Stimulated activated CD4-positive, alpha-beta T cell treated with anti-CD3 and anti-CD28 coated beads, Interleukin-4, amount 100 ng/mL, for 48 hours (primary cell): ENCODE measurements at places on chromosomes 5 and 9.

DNA sequence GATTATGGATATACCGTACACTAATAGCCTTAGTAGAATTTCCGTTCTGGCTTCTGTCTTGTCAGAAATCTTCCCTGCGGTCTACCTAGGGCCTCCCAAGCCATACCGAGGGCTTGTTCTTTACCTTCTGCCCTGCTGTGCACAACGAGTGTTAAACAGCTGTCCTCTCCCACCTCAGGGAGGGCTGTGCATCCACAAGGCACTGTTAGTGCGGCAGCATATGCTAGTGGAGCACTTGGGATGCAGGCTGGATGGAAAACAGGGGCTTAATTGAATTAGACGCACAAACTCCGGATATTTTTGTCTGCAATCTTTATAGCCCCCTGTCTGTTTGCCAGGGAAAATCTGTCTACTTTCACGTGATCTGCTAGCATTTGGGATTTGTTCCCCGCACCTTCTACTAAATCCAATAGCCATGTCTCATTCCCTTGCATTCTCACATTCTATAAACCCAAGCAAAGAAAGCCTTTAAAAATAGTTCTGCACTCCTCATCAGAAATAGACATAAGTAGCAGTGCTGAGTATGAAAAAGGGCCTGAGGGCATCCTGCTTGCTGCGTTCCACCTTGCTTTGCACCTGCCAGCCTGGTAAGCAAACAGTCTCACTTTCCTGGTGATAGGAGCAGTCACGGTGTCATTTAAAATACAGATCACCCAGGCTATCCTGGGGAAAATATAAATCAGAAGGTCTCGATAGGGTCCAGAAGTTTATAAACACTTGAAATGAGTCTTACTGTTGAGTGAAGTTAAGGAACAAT, 382.6 kb downstream of the RASEF start:
- no peak for DNase-seq

DNA sequence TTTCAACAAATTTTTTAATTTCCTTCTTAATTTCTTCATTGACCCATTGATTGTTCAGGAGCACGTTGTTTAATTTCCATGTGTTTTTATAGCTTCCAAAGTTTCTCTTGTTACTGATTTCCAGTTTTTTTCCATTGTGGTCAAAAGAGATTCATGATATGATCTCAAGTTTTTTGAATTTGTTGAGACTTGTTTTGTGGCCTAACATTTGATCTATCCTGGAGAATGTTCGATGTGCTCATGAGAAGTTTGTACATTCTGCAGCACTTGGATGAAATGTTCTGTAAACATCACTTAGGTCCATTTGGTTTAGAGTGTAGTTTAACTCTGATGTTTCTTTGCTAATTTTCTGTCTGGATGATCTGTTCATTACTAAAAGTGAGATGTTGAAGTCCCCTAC, 14.7 kb upstream of the PPIC start:
- no peak for DNase-seq

DNA sequence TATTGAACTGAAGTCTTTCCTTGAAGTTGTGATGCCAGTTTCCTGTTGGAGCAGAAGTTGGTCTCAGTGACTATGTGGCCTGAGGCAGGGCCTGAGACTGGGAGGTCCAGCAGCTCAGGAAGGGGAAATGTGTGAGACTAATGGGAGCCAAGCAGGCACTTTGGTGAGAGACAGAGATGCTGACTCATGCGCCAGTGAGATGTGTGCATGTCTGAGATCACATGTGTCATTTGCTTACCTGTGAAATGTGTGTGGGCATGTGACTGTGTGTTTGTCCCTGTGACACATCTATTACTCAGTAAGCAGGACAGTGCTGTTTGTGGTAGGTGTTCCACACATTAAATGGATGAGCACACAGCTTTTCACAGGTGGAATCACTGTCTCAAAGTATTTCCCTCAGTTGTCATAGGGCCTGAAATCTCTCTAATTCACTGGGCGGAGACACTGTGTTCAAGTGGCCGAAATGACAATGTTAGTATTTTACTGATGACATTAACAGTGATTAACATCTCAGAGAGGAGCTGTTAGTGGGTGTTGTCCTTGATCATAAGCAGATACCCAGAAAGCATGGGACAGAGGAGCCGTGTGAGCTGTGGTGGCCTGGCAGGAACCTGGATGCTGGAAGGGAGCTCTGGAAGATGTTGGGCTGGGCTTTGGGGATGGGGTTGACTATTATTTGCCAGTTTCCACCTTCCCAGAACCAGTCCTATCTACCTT, 7.4 kb downstream of the NPR2 start:
- peak; percentile 44 for DNase-seq

DNA sequence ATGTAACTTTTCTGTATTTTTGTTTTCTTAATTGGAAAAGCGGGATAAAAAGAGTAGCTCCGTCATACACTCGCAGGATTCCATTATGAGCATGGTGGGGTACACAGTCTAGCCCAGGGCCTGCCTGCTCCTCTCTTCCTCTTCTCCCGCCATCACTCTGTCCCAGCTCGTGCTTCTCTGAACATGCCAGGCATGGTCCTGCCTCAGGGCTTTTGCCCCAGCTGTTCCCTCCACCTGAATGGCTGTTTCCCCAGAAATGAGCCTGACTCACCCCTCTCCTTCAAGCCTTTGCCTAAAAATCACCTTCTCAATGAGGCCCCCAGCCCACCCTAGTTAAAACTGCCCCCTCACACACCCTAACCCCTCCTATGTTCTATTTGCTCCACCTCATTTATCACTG, 4.5 kb downstream of the CORO2A start:
- no peak for DNase-seq

- DNase-seq, result no peak
These were observed 49.4 kb downstream of the GRIN3A start for GRCh38 chr9:101689039-101689438.

DNA sequence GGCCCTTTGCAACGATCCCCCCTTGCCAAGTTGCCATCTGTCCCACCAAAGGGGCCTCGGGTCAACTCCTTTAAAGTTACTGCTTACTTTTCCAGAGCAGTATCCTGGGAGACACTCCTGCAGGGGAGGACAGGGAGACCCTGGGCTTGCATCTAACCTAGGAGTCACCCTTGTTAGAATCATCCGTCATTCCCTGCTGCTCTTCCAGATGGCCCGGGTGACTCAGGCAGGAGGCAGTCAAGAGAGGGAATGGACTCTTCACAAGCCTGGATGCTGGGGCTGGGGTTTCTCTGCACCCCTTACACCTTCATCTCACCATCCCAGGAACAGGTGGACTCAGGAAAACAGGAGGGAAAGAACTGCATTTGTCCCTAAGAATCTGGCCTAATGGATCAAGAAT, 175.6 kb downstream of the GABBR2 start:
- DNase-seq, result no peak

DNA sequence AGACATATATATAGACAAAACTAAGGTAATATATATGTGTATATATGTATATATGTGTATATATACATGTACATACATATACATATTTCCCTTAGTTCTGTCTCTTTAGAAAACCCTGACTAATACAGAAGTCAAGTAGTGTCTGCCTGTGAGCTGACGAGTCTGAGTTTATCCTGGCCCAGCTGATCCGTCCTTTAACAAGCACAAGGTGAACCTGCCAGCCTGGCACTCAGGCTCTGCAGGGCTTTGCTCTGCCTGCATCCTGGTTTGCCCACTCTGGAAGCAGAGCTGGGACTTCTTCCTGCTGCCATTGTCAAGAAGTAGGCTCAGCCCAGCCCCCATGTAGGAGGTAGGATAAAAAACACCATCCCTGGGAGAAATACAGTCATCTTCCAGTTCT, 388.0 kb downstream of the ICE1 start:
- no peak for DNase-seq

- no peak for DNase-seq
These were observed 196.4 kb downstream of the ARHGEF28 start for GRCh38 chr5:73822278-73822988.

- DNase-seq, result no peak
These were observed 57.9 kb upstream of the SIMC1 start for GRCh38 chr5:176180339-176180738.

- no peak for DNase-seq
These were observed 25.1 kb upstream of the TRPM3 start for GRCh38 chr9:71146511-71146910.

DNA sequence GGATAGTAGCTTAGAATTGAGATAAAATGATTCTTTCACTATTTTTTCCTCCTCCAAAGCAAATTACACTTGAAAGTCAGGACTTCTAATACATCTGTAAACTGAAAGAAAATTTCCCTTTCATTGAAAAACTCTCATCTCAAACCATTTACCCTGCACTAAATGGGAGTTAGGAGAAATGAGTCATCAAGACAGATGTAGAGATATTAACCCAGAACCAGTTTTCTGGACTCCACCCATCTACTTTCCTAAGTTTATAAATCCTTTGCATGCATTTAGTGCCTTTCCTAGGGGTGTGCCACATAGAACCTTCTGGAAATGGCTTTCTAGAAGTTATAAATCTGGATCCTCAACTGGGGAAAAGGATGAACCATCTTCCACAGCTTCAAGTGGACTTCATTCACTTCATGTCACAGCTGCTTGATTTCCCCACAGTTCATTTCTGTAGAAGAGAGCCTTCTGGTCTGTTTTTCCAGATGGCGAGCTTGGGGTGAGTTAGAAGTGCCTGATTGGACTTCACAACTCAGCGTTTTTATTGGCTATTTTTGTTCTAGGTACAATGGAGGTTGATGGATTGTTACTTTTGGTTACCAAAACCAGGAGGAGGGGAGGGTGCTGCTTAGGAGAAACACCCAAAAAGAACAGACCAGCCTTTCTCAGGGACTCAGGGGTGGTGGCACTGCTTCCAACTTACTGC, 72.5 kb upstream of the GPR151 start:
- no peak for DNase-seq

- no peak for DNase-seq
These were observed 24.3 kb upstream of the AFF4 start for GRCh38 chr5:132987531-132988408.

- no peak for DNase-seq
These were observed 62.2 kb upstream of the ZNF462 start for GRCh38 chr9:106800701-106801270.

- no peak for DNase-seq
These were observed 119.6 kb downstream of the SEMA6A start for GRCh38 chr5:116455061-116455460.

DNA sequence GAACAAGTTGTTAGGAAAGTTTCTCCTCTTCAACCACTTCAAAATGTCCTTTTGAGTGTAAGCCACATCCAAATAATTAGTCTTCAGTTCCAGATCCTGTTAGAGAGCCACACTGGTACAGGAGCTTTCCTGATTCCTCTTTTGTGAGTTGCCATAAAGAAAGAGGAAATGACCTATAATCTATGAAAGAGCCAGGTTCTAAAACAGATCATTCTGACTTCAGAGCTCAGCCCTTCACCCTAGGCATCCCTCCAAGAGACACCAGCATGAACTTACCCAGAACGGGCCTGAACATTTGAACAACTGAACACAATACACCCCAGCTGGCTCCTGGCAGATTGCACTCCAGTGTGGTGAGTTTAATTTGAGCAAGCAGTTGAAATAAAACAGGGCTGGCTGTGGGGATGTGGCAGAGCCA, 25.7 kb downstream of the SLC1A1 start:
- DNase-seq, result no peak

DNA sequence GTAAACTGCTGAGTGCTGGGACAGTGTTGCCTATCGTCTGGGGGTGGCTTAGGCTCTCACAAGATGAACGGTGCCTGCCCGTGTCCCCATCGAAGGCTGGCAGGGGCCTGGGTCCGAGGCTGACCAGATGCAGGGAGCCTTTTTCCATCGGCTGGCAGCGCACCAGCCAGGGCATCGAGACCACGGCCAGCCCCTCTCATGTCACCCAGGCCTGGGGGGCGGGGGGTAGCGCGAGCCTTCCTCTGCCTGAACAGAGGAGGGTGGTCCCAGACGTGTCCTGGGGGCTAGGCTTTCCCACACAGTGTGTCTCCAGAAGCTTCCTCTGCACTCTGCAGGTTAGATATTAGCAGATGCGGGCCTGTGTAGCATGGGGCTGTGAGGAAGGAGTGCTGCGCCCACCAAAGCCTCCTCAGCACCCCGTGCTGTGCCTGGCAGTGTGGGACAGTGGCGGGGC, 17.3 kb downstream of the FGD3 start:
- DNase-seq, result no peak

DNA sequence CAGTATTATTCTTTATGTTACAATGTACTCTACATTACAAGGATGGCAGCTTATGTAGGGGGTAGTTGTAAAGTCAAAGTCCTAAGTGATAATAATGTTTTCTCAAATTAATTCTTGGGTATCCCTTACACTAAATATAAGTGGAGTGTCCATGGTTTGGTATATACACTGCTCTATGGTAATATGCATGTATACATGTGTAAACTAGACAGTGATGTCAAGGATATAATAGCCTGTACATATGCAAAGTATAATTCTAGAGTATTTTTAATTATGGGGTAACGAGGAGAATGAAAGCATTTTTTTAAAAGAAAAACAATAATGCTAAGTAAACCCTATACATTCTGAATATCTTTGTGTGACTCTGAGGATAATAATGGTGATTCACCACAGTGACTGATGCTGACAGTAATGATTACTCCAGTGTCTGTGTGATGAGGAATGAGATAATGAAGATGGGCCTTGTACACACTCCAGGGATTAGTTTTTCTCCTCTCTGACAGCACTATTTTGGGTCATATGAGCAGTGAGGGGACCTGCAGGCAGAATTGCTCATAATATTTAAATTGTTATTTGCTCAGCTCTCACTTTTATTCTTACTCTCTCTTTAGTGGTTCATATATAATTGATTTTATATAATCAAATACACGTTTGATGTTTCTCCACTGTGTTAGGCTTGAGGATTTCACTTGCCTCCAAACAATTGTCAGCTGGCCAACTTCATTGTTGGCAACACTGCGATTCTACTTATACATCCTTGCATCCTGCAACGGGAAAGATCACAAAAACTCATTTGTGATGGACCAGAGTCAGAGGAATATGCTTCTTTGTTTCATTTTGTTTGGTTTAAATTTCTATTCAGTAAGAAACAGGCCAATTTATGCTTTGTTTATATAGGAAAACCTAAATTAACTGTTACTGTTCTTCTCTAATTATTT, 88.2 kb downstream of the NREP start:
- no peak for DNase-seq

- no peak for DNase-seq
These were observed 20.7 kb upstream of the IL33 start for GRCh38 chr9:6194934-6195333.

GRCh38 chr9:80615964-80616363, 1044.2 kb downstream of the TLE4 start:
- no peak for DNase-seq

DNA sequence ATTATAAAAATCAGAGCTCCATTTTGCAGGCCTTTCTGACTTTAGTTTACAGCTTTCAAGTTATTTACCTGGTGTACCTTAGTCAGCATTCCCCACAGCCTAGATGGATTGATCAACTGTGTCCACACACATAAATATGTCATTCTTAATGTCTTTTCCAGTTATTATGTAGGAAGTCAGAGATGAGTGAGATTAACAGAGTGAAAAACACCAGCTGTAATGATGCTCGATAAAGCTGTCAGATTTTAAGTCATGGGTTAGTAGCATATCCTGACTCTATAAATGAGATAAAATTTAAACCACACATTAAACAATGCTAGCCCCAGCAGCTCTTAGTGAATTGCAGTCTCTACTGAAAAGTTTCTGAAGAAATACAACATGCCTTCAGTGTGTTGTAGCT, 48.9 kb downstream of the NUDT12 start:
- DNase-seq, result no peak

- DNase-seq, result no peak
These were observed 351.1 kb downstream of the ZSWIM6 start for GRCh38 chr5:61683148-61683547.
